Upper lobe of left lung (tissue), 6 donors: ENCODE measurements at places on chromosomes 2 and 18.

DNA sequence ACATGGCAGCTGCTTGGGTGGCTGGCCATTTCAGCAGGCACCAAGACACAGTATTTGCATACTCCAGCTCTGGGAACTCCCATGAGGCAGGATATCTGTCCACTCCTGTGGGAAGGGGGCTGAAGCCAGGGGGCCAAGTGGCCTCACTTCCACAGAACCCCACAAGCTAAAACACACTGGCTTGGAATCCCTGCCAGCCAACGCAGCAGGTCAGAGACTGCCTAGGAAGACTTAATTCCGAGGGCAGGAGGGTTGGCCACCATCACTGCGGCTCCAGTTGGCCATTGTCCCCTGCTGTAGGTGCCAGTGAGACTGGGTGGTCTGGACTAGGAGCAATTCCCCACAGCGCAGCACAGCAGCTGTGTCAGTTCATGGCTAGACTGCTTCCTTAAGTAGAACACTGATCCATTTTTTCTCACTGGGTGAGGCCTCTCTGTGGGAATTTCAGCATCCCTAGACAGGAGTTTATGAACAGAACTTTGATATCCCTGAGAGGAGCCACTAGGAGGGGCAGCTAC lies 52.0 kb downstream of the SPAG16 start:
- DNase-seq = no peak

DNA sequence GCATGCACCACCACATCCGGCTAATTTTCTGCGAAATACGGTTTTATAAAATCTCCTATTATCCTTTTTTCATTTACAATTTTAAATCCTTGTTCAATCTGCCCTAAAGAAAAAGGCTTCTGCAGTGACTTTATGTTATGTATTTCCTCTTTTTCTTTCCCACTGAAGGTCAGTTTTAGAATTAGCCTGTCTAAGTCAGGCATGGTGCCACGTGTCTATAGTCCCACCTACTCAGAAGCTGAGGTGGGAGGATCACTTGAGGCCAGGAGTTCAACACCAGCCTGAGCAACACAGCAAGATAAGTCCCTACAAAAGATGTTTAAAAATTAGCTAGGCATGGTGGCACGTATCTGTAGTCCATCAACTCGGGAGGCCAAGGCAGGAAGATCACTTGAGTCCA lies 39.8 kb upstream of the TNFRSF11A start:
- DNase-seq = no peak

- no peak for DNase-seq
Measured at GRCh38 chr2:195146761-195147541, 510.1 kb upstream of the SLC39A10 start.

GRCh38 chr2:62156861-62157496 lies 38.9 kb upstream of the B3GNT2 start:
- no peak for DNase-seq

DNA sequence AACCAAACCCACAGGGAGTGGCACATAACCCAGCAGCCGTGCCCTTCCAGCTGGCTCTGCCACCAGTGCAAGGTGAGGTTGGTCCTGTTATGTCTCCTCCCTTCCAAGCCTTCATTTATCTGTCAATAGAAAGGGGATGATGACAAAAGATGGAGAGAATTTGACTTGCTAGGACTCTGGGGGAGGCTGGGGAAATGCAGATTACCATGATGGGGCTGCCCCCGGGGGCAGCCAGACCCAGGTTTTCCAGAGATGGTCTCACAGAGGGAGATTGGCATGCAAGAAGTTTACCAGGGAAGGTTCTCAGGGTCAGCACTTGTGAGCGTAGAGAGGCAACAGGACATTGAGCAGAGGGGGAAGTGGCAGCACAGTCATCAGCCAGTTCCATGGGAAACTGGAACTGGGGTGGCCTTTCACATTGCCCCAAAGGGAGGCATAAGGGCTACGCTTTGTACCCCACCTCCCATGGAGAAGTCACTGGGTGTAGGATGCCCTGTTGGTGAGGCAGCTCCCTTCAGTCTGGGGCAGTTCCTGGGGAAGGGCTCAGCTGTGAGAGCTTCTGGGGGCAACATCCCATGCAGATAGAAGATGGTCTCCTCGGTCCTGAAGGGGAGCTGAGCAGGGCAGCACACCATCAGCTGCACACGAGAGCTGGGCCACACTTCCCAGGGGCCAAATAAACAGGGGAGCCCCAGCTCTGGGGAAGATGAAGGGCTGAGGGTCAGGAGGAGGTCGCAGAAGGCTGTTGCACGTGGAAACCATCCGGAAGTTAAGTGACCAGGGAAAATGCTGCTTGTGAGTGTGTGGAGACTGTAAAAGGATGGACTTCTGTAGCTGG lies 117.8 kb upstream of the EPC2 start:
- no peak for DNase-seq

- DNase-seq = no peak
Measured at GRCh38 chr2:137096693-137097092, 331.3 kb downstream of the THSD7B start.
